Left renal pelvis (tissue), 4 donors: ENCODE measurements at places on chromosomes 3 and 15. TPM values are rescaled to one million over a fixed set of nuclear protein-coding genes. Genes with fewer than 3 reads are reported as not detected.

Gene GP5
- 0.70 TPM for polyA plus RNA-seq

DNA sequence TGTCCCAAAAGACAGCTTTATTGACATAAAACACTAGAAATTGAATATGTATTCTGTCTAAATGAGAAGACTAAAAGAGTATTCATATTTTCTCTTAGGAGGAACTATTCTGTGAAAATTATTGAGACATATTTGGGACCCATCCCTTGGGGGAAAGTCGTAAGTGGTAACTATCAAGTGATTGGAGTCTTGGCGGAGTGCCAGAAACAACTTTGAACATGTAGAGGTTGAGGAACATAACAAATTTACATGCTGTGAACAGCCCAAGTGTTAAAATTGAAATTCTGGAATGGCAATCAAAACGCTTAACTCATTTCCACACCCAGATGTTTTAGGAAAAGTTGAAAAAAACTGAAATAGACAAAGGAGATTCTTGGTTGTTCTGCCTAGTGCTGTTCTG lies 1034.6 kb downstream of the NSUN3 start:
- DNase-seq: no peak

DNA sequence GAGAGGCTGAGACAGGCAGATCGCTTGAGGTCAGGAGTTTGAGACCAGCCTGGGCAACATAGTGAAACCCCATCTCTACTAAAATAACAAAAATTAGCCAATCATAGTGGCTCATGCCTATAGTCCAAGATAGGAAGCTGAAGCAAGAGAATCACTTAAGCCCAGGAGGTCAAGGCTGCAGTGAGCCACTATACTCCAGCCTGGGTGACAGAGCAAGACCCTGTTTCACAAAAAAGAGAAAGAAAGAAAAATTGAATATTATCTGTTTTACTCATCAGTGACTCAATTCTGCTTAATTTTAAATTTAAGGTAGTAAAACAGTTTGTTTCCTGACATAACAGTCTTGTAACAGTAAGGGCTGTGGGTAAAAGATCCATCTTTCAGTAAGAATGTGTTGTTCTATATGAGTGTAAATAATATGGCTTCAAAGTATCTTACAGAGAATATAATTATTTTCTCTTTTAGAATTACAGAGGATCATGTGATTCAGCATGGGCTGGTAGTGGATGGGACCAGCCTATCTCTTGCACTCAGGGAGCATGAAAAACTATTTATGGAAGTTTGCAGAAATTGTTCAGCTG lies 85.8 kb downstream of the ATP11B start:
- no peak for DNase-seq

DNA sequence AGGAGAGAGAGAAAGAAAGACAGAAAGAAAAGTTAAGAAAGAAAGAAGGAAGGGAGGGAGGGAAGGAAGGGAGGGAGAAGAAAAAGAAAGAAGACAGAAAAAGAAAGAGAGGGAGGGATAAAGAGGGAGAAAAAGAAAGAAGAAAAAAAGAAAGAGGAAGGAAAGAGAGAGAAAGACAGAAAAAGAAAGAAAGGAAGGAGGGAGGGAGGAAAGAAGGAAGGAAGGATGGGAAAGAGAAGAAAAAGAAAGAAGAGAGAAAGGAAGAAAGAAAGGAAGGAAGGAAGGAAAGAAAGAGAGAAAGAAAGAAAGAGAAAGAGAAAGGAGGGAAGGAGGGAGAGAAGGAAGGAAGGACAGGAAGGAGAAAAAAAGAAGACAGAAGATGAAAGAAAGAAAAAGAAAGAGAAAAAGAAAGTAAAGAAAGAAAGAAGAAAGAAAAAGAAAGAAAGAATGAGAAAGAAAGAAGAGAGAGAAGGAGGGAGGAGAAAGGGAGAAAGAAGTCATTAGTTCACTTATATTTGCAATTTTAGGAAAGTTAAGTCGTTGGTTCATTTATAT lies 567.2 kb upstream of the CBLB start:
- no peak for DNase-seq

DNA sequence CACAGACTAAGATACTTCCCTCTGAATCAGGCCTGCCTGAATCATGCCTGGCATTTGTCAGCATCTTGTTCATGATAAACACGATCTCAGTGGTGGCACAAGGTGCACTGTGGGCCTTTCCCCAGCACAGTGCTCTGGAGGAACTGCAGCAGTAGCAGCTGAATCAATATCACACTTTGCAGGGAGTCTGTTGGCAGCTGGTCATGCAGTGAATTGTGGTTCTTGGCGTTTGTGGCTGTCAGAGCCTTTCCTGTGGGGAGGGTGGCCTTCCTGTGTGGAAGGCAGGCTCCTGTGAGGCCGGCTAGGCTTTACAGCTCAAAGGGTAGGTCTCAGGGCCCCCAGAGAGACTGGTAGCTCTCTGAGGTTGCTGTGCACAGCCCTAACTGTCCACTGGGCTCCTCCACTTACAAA lies 54.4 kb upstream of the TLE3 start:
- DNase-seq: no peak

- no peak for DNase-seq
These were observed 31.0 kb downstream of the CEP63 start for GRCh38 chr3:134516905-134517304.

- no peak for DNase-seq
These were observed 181.6 kb downstream of the CFAP20DC start for GRCh38 chr3:58868097-58868779.

Gene CACNA2D3
- polyA plus RNA-seq: 3.2 TPM

DNA sequence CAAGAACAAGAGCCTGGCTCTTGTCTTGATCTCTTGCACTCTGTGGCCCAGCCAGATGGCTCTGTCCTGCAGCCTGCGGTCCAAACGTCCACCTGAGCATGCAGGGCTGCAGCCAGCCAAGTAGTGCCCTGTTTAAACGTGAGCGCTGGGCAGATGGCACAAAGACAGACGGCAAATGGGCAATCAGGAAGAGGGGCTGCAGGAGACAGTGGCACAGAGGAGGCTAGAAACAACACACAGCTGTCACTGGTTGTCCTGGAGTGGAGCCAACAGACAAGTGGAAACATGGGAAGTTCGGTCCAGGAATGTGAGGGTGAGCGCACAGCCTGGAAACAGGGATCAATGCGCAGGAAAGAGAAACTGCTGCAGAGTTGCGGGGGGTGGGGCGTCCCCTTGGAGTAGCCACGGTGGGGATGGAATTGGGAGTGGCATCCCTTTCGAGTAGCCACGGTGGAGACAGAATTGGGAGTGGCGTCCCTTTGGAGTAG lies 10.7 kb upstream of the ZXDC start:
- no peak for DNase-seq

DNA sequence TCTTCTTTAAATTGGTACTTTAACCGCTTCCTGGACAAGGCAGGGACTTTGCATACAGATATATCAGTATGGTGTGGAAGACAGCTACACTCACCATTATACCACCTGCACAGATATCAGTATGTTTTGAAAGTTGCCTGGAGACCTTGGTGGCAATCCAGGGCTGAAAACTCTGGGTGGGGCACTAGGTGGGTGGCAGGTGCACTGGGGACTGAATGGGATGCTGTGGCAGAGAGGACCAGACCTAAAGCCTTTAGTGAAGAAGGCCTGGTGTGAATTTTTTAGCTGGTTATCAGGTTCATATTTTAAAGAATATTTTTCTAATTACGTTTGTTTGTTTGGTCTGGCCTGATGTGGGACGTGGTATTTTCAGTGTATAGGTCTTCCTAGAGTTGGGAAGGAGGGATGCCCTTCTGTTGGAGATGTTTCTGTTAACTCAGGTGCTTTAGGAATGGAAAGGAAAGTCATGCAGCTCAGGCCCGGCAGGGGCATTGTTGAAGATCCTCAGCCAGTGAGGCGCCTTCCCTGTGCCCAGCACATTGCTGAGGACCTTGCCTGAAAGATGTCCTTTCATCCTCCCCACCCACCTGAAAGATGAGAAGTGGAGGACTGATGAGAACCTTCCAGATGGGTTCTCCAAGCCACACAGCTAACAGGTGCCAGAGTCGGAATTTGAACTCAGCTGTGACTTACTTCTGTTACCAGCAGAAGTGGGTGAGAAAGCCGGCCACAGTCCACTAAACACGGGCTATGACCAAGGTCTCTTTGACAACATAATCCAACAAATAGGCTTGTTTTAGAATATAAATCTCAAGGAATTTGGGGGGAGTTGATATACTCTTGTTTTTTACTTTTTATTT lies 77.3 kb downstream of the APBA2 start:
- DNase-seq: no peak

Gene HCLS1
- 8.8 TPM for polyA plus RNA-seq

Gene RPL4
- 3,651 TPM for polyA plus RNA-seq

- DNase-seq: no peak
These were observed 349.4 kb downstream of the DOCK3 start for GRCh38 chr3:51024121-51024520.

Gene LYZL4
- not detected for polyA plus RNA-seq

DNA sequence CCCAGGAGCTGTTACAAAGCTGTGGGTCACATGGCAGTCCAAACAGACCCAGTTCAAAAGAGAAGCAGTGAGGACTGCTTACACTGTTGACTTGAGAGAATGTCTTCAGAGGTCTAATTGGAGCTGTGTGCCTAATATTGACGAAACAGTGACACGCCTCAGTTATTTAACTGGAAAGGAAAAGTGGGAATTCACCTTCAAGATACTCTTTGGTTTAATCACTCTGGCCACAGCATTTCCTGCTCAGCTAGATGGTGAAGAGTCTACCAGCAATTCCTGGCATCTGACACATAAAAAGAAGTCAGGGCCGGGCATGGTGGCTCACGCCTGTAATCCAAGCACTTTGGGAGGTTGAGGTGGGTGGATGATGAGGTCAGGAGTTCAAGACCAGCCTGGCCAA lies 326.4 kb downstream of the SV2B start:
- DNase-seq: no peak

DNA sequence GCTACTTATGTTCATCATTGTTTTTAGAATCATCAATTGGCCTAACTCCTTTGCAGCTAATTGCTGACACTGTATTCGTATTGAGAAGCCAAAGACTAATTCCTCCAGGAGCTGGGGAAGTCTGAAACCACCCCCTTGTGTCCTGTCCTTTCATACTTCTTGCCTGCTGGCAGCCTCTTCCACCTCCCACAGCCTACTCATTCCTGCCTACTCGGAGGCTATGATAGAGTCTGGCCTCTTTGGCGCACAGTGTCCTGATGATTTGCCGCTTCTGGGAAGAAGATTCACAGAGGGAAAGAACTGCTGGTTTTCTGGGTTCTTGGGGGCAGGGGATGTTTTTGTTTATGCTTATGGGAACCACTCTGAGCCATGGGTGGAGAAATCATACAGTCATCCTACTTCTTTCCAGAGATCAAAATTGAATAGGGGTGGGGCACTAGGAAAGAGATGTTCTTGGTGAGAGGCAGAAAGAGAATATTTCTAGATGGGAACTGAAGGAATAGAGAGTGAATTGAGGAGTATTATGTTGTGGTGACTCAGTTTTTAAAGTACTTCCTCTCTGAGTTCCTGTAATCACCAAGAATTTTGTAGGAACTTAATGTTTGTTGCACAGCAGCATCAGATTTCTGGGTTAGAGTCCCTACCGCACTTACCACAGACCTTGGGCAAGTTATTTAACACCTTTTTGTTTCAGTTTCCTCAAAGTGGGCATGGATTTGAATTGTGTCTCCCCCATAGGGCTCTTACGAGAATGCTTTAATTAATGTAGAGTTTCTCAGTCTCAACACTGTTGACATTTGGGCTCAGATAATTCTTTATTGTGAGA lies 22.1 kb upstream of the SCAANT1 start:
- DNase-seq: no peak

Gene KCNAB1
- polyA plus RNA-seq: 4.4 TPM

DNA sequence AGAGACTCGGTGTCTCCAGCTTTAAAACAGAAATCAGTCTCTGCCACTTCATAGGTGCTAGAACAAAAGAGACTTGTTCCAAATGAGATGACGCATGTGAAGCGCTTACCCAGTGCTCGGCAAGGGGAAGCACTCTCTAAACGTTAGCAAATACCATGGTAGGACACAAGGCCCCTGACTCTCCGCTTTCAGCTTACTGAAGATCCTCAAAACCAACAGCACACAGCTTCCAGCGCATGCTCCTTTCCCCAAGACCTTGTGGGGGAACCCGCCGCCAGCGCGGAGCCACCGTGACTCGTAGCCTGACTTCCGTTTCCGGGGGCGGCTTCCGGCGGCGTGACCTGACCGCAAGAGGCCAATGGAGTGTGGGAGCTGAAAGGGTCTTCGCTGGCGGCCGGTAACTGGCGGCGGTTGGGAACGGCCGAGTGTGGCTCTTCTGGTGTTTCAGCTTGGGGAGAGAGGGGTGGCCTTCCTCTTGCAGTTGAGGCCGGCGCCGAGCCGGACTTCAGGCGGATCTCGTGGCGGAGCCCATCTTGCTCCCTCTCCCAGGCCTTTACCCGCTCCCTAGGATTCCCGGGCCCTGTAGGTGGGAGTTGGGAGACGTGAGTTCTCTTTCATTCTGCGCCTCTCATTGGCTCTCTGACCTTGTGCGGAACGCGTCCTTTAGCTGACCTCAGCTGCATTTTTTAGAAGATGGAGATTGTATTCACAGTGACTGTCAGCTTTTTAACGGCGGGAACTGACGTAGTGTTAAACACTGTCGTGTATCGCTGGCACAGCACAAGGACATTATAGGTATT lies at the start of gene THUMPD3:
TSS of gene THUMPD3 (plus strand) at position 324 of the 800 bp plus-strand sequence. CDS start 2,015 bp downstream, outside the sequence.
- peak; percentile 81 for DNase-seq

DNA sequence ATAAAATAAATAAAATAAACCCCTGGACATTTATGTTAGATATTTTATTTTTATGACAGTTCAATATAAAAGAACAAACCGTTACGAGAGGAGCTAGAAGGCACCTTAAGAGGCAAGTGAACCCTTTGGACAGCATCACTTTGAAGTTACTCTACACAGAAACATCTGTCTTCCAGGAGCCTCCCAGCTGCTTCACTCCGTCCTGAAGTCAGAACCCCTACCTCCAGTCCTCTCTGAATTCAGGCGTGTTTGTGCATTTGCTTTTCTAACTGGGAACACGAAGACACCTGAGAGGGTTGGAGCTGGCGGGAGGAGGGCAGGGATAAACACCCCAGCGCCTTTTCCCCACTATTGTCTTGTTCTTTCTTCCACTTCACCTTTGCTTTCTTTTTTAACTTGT lies 46.2 kb downstream of the CMTM7 start:
- no peak for DNase-seq

Gene TTLL13
- 0.37 TPM for polyA plus RNA-seq

Gene ASB14
- 1.2 TPM for polyA plus RNA-seq

Gene CD80
- polyA plus RNA-seq: 0.23 TPM

- no peak for DNase-seq
These were observed 387.0 kb downstream of the ZBBX start for GRCh38 chr3:166993015-166993630.

Gene TSEN2
- 22.6 TPM for polyA plus RNA-seq

DNA sequence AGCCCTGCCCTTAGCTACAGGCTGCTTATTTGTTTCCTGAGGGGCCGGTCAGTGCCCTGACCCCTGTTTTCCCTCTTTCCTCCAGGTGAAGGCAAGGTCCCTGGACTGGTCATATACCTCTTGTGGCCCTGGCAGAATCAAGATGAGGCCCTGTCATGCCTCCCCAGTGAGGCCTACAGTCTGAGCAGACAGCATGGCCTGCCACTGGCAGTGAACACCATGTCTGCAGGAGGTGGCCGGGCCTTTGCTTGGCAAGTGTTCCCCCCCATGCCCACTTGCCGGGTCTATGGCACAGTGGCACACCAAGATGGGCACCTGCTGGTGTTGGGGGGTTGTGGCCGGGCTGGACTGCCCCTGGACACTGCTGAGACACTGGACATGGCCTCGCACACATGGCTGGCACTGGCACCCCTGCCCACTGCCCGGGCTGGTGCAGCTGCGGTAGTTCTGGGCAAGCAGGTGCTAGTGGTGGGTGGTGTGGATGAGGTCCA lies 1.2 kb downstream of the KLHDC8B start:
- DNase-seq: no peak

Gene C3orf22
- polyA plus RNA-seq: 0.17 TPM
